ENCODE measurements at places on chromosomes 3 and 15. TPM values are rescaled to one million over a fixed set of nuclear protein-coding genes. Genes with fewer than 3 reads are reported as not detected.
A peak's percentile ranks its signal among the peaks of the same experiment; 100 is the strongest.

The TBCCD1 gene
- 12.0 TPM for total RNA-seq

The ZMYND10 gene
- total RNA-seq: 0.26 TPM

- DNase-seq: no peak
Observed at GRCh38 chr3:27644941-27645340, 77.2 kb downstream of the EOMES start.

GRCh38 chr15:39918688-39919385 is 1.2 kb downstream of the GPR176 start:
- DNase-seq: no peak

GRCh38 chr3:38576526-38577370 is 72.7 kb downstream of the SCN5A start:
- peak; percentile 35 for DNase-seq

GRCh38 chr15:57031605-57032004 is 113.2 kb downstream of the TCF12 start:
- DNase-seq: no peak

- no peak for DNase-seq
Observed at GRCh38 chr15:62988701-62989100, 53.8 kb upstream of the TPM1 start.
